ENCODE measurements at places on chromosomes 4 and X.

DNA sequence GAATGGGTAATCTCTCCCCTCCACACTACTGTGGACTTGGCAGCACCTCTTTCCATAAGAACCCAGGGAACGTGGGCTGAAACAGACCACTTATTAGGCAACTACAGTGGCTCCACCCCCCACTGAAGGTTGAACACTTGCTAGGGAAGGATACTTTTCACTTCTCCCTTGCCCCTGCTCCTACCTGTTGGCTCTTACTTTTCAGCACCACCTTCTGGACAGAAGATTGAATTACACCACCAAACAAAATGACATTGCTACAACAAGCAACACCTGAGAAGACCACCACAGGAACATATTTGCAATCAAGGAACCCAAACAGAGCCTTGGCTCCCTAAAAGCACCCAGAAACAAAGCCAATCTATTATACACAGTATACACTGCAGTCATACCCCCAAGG is 132.1 kb upstream of the CXCL13 start:
- DNase-seq: no peak

GRCh38 chr4:145001635-145002034 is 96.4 kb downstream of the ANAPC10 start:
- no peak for DNase-seq

DNA sequence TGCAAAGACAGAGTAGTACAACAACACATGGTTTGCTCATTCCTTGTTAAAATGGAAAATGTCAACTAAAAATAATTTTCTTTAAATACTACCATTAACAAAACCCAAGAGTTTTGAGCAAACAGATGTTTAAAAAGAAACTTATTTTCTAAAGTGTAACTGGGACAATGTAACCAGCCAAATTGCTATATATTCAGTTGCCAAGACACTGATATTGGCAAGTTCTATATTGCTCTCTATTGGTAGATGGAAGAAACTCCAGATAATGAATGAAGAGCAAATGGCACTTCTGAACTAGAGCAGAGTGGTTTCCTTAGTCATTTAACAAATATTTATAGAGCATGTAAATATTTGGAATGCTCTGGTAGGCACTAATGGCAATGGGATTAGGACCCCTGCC is 966.2 kb downstream of the RPA4 start:
- no peak for DNase-seq

DNA sequence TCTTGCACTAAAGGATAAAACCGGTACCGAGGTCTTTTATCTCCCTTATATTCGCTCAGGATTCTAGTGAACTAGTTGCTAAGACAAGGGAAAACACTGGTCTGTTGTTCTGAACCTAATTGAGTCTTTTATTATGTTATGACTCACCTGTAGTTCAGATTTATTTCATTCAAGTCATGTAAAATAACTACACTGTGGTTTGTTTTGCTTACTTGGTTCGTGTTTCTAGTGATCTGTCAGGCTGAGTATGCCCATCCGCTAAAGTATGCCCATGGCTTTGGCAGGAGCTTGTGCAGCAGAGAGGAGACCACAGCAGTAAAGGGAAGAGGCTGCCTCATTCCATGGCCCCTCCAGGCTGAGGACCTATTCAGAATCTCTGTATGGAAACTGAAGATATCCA is 126.1 kb downstream of the AFF1 start:
- peak; percentile 91 for DNase-seq

DNA sequence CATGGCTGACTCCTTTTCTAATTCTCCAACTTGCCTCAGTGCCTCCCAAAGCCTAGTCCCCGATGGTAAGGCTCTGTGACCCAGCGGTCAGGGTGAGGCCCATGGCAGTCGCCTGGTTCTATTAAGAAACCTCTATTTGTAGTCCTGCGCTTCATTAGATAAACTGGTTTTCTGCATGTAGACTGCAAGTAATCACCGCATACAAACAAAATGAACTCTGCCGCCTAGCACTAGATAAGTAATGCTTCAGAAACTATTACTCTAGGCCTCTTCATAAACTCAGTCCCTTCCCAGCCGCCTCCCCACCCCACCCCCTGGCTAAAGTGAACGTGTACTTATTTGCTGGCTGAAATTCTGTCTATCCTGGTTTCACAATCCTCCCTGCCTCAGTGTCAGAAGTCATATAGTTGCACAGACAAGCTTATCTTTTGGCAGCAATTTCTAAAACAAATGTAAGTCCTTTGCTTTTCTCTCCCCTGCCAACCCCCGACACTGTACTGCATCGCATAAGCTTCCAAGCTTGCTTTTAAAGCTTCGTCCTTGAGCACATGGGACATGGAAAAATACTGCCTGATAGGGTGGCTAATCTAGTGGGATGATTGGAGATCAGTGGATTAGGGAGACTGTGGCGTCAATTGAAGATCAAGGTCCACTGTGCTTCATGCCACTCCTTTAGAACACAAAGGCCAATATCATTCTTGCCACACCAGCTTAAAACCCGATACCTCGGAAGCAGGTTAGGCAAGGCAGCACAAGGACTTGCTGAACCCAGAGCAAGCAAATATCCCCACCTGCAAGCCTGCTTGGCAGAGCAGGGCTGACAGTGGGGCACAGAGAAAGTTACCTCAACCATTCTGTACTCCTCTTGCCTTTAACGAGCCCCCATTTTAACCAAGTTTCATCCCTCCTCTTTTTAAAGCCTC is 125.8 kb downstream of the IRF2 start:
- DNase-seq: no peak

GRCh38 chr4:76055016-76055415 is 19.1 kb upstream of the CXCL11 start:
- DNase-seq: no peak

DNA sequence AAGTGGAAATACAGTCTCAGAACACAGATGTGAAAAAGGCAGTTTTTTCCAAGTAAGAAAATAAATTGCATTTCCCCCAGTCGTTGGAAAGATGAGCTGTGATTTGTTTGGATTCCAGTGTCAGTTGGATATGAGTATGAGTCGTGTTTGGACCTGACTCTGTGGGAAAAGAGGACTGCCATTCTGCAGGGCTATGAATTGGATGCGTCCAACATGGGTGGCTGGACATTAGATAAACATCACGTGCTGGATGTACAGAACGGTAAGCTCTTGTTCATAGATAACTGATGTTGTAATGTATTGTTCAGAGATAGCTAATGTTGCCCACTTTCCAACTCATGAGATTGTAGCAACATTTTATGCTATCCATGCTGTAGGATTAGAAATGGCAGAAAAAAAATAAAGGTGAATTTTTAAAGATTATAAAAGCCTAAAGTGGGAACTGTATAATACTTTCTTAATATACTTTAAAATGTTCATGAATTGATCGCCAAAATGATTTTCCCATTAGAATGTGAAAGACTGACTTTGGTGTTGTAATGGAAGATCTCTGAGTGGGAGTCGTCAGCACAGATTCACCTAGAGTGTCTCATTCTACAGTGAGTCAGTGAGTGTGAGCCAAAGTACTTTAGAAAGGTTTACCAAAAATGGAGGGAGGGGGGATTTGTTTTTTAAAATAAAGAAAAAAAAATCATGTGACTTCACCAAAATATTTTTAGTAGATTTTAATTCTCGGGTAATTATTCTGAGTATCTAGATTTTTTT is 178.7 kb downstream of the DCTD start:
- DNase-seq: no peak

DNA sequence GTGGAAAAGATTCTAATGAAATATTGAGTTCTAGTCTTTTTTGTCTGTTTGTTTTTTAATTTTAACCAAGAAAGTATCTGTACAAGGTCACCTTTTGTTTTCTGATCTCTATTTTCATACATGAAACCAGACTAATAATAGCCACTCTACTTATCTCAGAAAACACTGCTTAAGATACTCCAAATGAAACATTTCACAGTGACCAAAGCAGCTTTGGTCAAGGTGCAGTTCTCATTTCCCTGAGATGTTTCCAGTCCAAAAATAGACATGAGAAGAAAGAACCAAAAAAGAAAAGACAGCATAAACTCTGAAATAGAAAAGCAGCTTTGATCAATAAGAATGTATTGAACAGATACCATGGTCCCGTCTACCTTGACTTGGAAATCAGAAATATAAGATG is 782.8 kb downstream of the RAB28 start:
- DNase-seq: no peak

- DNase-seq: no peak
These were observed 33.4 kb downstream of the FRG1 start for GRCh38 chr4:189974056-189974455.

DNA sequence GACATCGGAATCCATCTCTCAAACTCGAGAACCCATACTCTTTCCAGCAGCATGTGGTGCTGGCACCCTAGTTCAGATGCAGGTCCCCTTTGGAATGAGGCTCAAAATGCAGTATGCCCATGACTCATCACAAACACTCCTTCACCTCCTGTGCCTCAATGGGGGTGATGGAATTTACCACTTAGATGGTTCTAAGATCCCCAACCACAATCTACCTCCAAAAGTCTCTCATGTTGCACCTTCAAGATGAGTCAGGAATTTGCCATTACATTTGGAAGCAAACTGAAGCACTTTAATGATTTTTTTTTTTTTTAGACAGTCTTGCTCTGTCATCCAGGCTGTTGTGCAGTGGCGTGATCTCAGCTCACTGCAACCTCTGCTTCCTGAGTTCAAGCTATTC is 8.5 kb upstream of the MID1 start:
- peak; percentile 36 for DNase-seq

- no peak for DNase-seq
These were observed 4.7 kb upstream of the PGRMC2 start for GRCh38 chr4:128292349-128292748.

DNA sequence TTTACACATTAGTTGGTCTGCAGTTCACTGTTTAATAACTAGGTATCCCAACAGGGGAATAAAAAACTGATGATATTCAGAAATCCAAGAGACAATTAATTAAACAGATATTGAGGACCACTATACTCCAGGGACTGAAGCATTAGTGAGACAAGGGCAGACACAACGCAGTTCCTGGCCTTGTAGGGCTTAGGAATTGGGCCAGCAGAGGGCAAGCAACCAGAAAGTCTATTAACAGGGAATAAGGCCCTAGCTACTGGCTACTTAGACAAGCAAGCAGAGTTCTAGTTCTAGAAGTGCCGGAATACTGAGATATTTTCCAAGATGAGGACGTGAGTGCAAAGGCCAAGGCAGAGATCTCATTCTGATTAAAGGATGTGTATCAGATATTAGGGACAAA is 58.6 kb upstream of the ADGRA3 start:
- DNase-seq: no peak

GRCh38 chrX:153867139-153867538 is 18.8 kb downstream of the L1CAM start:
- DNase-seq: no peak

DNA sequence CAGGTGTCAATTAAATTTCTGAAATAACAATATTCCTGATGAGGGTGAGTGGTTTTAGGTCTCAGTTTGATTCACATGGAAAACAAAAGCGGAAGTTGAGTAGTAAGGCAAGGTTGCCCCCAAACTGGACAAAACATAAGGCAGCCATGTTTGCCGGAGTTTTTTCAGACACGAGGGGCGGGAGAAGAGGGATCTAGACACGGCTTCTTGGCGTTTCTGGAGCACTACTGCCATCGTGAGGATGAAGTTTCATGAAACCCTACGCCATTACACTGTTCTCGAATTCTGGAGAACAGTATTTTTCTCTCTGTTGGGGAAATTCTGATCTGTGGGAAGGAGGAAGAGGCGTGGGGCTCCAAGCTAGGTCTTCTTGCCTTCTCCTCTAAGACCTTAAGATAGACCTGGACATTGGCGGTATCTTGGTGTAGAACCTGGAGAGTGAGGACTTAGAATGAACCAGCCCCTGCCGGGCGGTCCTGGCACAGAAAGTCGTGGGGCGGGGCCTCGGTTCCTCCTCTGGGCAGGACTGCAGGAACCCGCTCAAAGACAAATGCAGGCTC is 160.3 kb downstream of the OR13H1 start:
- peak; percentile 85 for DNase-seq

DNA sequence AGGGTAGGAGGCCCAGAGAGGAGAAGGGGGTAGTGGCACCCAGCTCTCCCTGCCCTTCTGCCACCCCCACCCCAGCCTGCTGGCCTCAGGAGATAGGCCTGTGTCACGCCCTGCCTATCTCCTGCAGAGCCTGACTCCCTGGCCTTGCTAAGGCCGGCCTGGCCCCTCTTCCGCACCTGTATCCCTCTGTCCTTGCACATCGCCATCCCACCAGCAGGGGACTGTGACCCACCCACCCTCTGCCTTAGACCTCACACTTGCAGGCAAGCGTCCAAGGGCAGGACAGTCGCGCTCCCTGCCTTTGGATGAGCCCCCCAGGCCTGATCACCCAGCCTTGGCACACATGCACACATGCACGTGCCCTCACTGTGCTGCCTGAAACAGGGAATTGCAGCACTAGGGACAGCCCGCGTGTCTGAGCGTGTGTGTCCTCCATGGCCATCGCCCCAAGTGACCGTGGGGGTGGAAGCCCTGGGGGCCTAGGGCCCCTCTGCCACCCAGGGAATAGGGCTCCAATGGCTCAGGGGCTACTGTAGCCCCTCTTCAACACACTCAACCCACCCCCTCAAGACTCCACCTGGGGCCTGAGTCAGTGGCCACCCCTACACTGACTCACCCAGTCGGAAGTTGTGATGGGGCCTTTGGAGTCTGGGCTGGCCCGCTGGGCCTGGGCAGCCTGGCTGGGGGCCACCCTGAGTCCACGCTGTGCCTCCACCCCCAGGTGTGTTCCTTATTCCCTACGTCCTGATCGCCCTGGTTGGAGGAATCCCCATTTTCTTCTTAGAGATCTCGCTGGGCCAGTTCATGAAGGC is 2.1 kb downstream of the SLC6A8 start:
- DNase-seq: no peak

DNA sequence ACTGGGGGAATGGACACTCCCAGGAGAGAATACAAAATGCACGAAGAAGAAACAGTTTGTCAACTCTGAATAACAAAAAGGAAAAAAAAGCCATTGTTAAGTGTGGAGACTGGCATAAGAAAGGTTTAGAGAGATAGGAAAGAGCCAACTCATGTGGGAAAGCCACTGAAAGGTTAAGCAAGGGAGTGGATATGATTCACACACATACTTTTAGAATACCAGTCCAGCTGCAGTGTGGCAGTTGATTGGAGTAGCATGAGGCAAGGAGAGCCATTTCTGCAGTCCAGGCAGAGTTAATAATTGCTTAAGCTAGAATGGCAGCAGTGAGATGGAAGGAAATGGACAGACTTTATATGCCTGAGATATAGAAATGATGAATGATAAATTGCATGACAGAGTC is 36.9 kb upstream of the ADAD1 start:
- peak; percentile 63 for DNase-seq

DNA sequence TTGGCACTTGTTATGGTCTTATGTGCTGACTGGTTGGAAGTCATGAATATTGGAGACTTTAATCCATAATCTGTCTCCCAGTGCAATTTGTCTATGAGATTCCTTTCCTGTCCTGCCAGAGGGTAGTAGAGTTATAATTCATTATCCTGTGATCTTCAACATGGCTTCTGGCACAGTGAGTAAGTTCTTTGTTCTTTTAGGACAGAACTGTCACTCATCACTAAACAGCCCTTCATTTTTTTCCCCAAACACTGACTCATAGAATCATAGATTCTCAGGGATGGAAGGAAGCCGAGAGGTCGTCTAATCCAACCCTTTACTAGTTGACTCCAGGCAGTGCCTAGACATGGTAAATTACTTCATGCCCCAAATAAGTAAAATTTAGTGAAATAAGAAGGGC is 78.4 kb downstream of the LUZP4 start:
- peak; percentile 29 for DNase-seq

GRCh38 chr4:168514249-168514852 is 17.5 kb downstream of the PALLD start:
- peak; percentile 67 for DNase-seq

All from astrocyte of the spinal cord (primary cell).